ENCODE measurements at places on chromosomes 4 and X.

GRCh38 chrX:71998836-71999509 lies 88.3 kb downstream of the NHSL2 start:
- DNase-seq: peak; percentile 21

GRCh38 chr4:139438141-139438540 lies 15.8 kb upstream of the RAB33B start:
- no peak for DNase-seq

DNA sequence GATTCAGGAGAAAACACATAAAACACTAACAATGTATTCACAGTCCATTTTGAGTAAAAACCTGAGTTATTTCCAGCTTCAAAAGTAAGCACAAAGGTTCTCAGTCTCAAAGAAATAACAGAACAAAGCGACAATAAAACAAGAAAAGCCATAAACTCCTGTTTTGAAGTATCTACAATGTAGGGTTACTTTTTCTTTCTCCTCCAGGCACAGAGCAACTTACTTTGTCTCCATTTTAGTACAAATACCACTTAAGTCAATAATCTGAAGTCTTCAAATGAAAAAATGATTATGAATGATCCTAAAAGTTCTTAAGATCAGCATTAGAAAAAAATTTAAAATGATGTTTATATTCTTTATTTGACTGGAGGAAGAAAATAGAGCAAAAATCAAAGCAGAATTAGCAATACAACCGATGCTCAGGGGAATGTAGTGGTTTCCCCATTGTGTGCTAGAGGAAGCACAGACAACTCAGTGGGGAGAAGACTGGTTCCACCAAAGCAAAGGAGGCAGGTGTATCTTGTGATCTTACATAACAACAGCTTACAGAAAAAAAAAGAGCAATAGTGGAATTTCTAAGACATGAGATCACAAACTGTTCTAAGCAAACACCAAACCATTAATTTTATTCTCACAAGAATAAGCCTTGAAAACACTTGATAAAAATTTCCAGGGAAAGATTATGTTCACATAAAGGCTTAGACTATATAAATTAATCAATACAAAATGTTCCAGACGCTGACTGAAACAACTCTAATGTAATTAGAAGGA lies 35.1 kb downstream of the EPHA5 start:
- no peak for DNase-seq

DNA sequence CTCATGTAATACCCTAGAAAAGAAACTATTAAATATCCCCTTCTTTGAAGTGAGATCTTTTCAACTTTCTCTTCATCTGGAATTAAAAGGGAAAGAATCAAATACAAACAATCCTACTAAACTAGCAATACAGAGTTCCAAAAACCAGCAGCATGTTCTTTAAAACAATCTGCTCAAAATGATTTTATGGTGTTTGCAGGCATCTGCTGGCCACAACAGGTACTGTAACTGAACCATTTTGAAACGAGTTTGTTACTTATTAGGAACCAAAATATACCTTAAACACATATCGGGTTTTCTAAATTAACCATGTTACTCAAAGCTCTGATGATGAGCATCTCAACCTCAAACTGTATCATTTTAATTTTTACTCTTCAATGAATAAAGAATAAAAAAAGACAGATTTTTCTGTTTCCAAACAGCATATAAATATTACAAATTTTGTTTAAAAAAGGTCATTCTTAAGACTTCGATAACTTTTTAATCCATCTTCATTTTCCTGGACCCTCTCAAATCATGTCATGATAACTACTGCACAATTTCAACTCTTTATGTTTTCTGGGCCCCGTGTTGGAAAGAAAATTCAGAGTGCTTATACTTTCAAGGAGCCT lies 56.5 kb downstream of the ARAP2 start:
- peak; percentile 5 for DNase-seq

DNA sequence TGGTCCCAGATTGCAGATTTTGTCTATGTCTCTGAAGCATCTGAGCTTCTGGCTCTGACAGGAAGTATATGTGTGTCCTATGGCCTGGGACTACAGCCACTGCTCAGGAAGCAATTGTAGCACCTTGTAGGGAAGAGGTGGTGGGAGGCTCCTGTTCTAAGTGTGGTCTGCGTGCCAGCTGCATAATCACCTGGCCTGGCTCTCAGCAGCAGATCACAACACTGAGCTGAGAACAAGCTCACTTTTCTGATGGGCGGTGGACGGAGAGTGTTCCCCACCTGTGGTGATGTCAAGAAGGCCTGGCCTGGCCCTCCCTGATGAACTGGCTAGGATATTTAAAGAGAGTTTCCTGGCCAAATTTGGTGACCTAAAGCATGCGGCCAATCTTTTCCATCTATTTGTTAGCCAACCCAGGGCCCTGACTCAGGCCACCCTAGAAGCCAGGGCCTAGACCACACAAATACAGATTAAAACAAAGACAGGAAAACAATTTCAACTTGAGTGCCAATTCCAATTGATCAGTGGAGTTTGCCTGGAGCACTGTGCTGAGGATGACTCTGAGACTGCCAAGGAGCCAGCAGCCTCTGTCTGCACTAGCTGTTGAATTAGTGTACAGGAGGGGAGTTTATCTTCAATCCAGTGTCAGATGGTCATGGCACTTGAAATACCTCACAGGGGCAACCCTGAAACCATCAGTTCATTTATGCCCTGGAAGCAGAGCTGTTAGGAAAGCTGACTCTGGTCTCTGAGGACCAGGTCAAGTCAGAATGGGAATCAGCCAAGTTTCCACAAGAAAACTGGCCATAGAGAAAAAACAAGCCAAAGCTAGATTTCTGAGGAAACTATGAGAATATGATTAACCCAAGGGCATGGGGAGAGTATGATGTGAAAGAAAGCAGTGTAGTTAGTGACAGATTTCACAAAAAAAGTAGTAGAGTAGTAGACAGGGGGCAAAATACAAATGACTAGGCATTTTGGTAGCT lies 47.4 kb downstream of the PRDM5 start:
- DNase-seq: no peak

DNA sequence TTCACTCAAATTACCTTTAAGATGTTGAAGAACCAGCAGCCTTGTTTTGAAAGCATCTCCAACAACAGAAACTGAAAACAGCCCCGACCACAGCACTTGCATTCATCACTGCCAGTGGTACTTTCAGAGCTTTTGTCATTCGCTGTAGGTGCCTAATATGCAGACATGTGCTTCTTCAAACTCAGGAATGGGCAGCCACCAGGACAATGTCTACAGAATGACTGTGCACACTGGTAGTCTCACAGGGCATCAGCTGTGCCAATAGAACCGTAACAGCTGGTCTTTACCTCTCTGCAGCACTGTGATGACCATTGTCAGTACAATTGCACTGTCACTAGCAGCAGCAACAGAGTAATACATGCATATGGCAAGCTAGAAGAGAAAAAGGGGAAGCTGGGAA lies 1149.7 kb downstream of the STPG2 start:
- DNase-seq: no peak

DNA sequence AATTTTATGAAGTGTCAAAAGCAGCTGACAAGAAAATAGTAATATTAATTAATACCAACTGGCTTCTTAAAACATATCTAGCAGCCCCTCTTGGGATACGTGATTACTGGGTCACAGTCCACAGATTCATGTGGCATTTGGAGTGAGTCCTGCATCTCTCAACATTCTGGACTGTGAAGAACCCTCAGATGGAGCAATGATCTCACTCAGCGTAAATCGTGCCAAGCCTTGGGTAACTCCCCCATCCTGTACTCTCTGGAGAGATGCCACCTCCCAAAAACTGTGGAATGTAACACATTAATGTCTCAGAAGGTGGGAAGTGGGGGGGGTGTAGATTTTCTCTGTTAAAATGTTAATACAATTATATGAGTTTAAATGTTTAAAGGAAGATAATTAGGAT lies 118.2 kb upstream of the IQCM start:
- no peak for DNase-seq

DNA sequence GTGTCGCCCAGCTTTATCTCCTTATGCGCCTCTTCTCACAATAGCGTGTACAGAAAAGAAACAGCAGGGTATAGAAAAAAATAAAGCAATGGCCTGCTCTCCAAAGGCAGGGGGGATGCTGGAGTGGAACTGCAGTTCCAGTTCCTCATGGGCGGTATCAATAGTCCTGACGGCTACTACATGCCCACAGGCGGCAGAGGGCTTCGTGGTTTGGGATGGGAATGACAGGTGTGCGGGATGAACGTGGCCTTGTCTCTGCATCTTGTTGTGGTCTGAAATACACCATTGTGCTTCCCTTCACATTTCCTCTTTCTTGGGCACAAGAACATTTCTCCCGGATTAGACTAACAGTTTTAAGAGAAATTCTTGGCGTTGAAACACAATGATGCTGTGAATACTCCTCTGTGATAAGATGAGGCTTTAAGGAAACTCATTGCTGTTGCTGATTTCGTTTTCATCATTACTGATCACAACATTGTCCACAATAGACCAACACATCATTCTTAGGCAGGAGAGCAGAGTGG lies 124.1 kb upstream of the IGFBP7 start:
- no peak for DNase-seq

- DNase-seq: no peak
Measured at GRCh38 chr4:186351668-186352194, 85.7 kb downstream of the F11 start.

- no peak for DNase-seq
Measured at GRCh38 chr4:173426064-173426463, 27.1 kb upstream of the SCRG1 start.

GRCh38 chr4:107693132-107693531 lies 26.9 kb downstream of the PAPSS1 start:
- no peak for DNase-seq

- no peak for DNase-seq
Measured at GRCh38 chr4:3851881-3852280, 85.7 kb downstream of the ADRA2C start.

DNA sequence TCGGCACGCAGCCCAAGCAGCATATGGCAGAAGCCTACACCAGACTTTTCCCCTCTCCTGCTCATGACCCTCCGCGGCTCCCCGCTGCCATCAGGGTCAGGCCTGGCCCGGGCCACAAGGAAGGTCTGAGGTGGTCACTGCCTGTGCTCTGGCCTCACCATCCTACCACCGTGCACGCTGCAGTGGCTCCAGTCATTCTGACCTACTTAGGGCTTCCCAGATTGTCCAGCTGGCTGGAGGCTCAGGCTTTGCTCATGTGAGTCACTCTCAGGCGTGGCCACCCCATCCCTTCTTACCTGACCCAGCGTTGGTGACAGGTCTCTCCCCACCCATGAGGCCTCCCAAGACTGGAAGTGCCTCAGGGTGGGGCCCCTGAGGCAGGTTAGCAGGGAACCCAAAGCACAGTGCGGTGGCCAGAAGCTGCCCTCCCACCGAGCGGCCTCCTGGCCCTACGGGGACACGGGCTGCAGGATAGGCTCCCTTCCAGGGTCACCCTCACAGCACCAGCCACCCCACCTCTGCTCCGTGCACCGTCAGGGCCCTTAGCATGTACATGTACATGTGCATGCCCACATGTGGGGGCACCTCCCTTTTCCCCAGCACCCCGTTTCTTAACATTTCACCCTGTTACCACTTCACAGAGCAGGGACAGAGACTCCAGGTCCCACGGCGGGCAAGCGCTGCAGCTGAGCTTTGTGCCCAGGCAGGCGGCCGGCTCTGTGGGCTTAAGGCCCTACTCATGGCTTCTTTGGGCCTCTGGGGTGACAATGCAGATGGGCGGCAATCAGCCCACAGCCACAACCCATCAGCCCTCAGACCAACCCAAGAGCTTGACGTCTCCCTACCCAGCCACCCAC lies 2.2 kb downstream of the TREX2 start:
- DNase-seq: peak; percentile 7

- DNase-seq: peak; percentile 34
Measured at GRCh38 chrX:118847676-118848075, 24.1 kb downstream of the ZCCHC12 start.

DNA sequence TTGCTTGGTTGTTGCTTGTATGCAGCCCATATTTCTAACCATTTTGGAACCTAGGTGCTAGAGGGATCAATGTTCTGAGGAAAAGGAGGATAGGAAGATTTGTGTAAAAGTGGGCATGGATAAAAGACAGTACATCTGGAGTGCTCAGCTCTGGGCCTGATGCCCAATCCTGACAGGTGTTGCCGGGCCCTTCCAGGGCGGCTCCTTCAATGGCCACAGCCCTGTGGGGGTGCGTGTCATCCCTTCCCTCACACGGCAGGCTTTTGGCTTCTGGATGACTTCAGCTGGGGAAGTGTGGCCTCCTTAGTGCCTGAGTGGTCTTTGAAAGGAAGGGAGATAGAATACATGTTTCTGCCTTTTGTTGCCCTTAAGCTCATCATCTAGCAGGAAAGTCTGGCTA lies 47.2 kb downstream of the NELFA start:
- DNase-seq: no peak

DNA sequence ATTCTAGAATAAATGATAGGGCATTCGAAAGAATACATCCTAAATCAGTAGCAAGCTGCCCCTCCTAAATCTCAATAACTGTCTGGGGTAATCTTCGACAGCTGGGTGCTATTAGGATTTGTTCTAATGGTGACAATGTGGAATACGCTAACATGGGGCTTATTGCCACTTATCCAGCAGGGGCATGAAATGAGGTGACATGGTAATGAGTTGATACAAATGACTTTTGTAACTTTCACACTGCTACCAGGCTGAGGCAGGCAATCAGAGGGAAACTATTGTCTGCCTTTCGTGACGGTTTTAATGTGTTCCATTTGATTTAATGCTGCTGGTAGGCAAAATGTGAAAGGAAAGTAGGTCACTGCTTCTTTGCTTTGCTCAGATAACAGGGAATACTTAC lies 1047.4 kb upstream of the PABPC4L start:
- no peak for DNase-seq

- no peak for DNase-seq
Measured at GRCh38 chr4:48403779-48404178, 62.5 kb downstream of the SLAIN2 start.

DNA sequence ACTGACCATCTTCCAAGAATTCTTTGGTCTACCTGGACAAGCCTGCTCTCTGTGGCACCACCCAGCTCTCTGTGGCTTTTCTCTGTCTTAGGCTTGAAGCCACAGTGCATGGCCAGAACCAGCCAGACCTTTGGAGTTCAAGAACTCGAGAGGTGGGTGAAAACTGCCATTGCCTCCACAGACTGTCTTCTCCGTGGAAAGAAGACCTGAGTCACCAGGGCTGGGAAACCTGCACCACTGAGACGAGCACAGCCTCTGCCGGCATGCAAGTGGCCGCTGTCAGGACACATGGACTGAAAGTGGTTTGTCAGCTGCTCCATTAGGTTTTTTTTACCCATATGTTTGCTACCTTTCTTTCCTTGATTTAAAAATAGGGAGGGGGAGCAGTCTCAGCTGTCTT lies 74.5 kb downstream of the MGST2 start:
- DNase-seq: no peak

- no peak for DNase-seq
Measured at GRCh38 chrX:31845003-31845402, 773.2 kb upstream of the FTHL17 start.

GRCh38 chrX:67587946-67588624 lies 44.3 kb downstream of the AR start:
- DNase-seq: no peak

- no peak for DNase-seq
Measured at GRCh38 chr4:137946453-137947174, 295.5 kb downstream of the SLC7A11 start.
